ENCODE measurements at places on chromosomes 7 and 10.
A peak's percentile ranks its signal among the peaks of the same experiment; 100 is the strongest.

DNA sequence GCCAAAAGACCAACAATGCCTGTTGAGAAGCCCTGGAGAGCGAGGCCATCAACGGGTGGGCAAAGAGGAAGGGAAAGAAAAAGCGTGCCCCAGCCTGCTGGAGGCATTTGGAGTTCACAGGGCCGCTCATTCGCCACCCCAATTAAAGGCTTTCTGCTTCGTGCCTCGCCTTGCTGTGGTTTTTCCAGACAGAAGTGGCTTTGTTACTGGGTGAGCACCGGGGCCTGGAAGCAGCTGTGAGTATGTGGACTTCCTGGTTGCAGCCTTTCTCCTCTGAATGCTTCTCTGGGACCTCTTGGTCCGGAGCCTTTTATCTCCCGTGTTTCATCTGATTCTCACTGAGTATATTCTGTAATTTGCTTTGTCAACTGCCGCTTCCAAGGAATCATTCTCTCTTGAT, 118.1 kb upstream of the EGR2 start:
- DNase-seq, result peak; percentile 43

GRCh38 chr10:132077091-132077490, 11.3 kb downstream of the JAKMIP3 start:
- peak; percentile 0 for DNase-seq

GRCh38 chr7:35241884-35242283, 12.0 kb downstream of the TBX20 start:
- DNase-seq, result peak; percentile 14

- DNase-seq, result no peak
Measured at GRCh38 chr10:69732147-69732825, 69.4 kb upstream of the COL13A1 start.

GRCh38 chr7:108067844-108068243, 62.3 kb downstream of the LAMB4 start:
- DNase-seq, result no peak

GRCh38 chr7:4227105-4228010, 454.7 kb upstream of the FOXK1 start:
- no peak for DNase-seq

GRCh38 chr10:38003588-38003987, 6.9 kb upstream of the ZNF33A start:
- no peak for DNase-seq

DNA sequence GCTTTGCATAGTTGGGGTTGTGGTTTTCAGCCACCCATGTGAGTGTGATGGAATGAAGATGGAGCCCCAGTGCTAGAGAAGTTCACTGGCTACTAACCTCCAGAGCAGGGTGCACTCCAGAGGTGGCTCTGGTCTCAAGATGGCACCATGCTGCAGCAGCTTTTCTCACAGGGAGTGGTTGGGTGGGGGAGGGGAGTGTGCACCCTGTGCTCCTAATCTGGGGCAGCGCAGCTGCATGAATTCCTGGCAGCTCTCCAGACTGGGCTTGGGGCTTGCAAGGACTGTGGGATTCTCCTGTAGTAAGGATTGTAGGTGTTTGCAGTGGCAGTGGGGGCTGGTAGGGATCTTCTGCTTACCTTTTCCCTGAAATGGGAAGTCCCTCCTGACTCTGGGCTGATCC, 23.7 kb downstream of the PHTF2 start:
- DNase-seq, result no peak

DNA sequence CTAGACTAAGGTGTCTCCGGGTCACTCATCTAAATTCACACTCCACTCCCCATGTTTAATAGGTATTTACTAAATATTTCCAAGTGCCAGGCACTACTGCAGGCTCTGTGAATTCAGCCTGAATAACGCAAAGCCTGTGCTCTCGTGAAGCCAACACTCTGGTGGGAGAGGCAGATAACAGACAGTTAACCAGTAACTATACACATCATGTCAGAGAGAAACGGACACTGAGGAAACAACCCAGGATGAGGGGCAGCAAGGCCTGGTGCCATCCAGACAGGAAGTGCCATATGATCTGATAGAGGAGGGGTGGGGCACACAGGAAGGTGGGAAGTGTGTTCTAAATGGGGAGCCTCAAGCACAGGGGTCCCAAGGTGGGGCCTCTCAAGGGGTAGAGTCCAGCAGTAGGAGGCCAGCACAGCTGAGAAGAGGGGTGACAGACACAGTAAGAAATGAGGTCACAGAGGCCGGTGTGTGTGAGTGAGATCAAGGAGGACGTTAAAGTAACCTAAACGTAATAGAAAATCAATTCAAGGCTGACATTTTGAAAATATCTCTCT, 85.3 kb downstream of the LARP4B start:
- DNase-seq, result no peak

DNA sequence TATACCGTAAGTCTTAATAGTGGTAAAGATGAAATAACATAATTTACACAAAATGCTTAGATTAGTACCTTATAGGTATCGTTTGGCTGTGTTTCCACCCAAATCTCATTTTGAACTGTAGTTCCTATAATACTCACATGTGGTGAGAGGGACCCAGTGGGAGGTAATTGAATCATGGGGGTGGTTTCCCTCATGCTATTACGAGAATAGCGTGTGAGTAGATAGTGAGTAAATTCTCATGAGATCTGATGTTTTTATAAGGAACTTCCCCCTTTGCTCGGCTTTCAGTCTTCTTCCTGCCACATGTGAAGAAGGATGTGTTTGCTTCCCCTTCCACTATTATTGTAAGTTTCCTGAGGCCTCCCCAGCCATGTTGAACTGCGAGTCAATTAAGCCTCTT, 426.3 kb upstream of the POT1 start:
- peak; percentile 22 for DNase-seq

- no peak for DNase-seq
Measured at GRCh38 chr10:129090618-129091366, 376.2 kb upstream of the MGMT start.

DNA sequence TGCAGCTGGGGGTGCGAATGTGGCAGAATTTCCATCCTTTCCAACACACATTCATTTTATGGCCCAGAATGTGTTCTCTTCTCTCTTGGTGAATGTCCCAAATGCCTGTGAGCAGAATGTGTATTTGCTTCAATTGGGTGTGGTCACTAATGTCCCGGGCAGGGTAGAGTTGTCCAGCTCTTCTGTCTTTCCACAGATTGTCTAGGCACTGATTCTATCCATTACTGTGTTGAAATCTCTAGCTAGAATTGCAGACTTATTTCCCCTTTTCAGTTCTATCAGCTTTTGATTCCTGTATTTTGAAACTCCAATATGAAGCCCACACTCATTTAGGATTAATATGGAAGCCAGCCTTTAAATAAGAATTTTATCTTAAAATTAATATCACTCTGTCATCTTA, 14.0 kb upstream of the AKR1E2 start:
- DNase-seq, result no peak

DNA sequence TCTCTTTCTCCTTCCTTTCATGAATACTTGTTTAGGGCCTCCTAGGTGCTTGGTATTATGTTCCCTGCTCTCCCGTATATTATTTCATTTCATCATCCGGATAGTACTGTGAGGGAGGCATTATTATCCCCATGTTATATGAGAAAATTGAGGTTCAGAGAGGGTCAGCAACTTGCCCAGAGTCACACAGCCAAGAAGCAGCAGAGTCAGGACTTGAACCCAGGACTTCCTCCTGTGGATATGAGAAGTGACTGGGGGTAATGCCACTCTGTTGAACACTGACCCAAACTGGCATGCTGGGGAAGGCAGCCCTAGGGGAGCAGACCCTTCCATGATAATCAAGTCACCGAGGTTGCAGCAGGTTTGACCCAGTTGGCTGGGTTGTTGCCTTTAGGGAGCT, 8.2 kb upstream of the SFRP5 start:
- DNase-seq, result no peak

GRCh38 chr10:17056781-17057428, 72.7 kb downstream of the CUBN start:
- DNase-seq, result no peak

DNA sequence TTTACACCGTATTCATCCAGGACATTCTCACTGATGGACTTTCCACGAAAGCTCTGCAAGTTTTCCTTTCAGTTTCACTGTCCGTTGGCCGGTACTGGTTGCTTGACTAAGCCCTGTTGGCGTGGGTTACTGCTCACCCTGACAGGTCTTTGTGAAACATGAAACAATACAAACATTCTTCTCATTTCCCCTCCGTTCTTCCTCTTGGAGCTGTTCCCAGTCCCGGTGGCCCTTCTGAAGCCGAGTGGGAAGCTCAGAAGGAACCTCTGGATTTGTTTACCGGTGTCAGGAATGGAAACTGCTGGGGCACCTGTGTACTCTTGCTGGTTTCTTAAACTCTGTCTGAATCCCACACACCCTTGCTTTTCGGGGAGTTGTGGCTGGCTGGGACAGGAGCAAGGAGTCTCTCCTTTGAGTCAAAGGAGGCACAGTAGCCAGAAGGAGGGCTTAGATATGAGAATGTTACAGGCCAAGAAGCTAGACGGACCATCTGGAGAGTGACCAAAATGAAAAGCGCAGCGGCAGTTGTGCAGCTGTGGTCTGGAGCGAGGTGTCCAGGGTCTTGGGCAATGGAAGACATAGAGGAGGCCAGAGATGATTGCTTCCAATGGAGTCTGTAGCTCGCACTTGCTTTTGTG, 45.7 kb downstream of the LYZL2 start:
- peak; percentile 85 for DNase-seq

DNA sequence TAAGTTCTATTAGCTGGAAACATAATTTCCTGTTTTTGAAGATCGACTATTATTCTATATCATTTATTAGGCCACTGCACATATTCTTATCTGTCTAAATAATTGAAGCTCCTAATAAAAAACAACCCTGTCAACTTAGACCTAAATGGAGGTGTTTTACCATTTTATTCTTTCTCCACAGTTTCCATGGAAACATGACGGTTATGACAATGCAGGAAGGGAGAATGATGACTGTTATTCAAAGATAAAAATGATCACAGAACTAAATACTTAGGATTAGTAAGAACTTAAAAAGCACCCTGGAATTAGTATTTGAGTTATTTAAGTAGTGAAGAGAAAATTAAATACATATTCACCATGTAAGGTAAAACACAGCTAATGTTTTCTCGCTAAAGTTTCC, 119.9 kb upstream of the DKK1 start:
- no peak for DNase-seq

GRCh38 chr7:90155206-90155605, 937 bp downstream of the STEAP1 start:
- no peak for DNase-seq

- DNase-seq, result no peak
Measured at GRCh38 chr10:3265088-3265487, 92.5 kb upstream of the PITRM1 start.

DNA sequence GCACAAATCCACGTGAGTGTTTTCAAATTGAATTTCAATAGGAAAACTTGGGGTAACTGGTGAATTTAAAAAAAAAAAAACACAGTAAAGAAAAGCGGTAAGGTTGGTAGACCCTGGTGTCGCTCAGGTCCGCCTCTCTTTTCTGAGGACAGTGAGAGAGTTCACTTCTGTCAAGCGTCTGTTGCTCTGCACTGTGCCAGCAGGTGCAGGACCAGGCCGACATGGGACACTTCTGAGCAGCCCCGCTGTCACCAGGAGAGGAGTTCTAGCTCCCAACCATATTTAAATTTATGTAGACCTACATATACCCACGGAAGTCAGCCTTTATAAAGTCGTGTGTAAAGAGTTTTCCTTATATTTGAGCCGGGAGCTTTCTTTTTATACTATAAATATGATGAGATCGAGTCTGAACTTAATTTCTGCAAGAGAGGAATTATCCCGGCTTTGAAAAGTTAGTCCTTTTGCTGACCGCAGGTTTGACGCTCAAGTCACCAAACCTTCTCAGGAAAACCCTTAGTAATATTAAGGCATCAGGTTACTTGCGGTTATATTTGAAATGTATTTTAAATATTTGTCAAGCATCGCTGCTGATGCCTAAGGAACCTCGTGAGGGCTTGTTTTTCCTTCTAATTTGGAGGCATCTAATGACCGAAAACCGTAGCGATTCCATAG, 531 bp downstream of the IKZF1 start:
- DNase-seq, result peak; percentile 45

- no peak for DNase-seq
Measured at GRCh38 chr10:129712000-129712399, 245.0 kb downstream of the MGMT start.

DNA sequence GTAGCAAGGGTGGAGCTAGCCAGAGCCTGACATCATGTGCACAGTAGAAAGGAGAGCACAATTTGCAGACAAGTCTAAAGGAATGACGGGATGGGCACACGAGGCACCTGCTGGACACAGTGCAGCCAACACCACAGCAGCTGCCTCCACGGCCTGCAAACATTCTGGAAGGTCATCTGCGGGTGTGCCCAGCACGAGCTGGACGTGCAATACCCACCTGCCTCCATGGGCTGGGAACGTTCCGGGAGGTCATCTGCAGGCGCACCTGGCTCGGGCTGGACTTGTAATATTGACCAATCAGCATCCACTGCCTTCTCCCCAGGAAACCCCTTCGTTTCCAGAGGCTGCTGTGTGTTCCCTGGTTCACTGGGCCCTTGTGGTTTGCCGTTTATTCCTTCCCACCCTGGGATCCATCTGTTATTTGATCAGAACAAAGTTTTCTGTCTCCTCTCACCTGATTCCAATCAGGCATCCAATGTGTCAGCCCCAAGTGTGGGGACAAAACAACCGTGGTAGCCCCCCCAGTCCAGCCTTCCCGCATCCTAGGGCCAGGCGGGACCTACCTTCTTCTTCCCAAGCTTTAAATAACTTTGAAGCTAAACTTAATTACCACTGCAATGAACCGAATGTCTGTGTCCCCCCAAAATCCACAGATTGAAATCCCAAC, 243.4 kb upstream of the PPP2R2D start:
- DNase-seq, result peak; percentile 20

- DNase-seq, result no peak
Measured at GRCh38 chr7:54955696-54956420, 63.0 kb upstream of the EGFR start.

- DNase-seq, result no peak
Measured at GRCh38 chr10:63664341-63664885, 143.2 kb downstream of the REEP3 start.

DNA sequence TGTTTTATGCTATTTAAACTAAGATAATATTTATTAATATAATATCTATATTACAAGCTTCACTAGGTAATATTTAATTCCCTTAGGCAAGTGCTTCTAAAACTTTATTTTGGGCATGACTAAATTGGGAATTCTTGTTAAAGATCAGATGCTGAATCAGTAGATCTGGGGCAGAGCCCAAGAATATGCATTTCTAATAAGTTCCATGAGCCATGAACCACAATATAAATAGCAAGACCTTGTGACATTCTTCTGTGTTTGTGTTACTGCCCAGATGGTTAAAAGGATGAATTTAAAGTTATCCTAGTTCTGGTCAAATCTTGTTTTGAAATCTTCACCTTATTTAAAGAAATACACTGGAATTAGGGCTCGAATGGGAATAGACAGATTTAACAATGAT, 258.4 kb upstream of the CACNA2D1 start:
- DNase-seq, result no peak

DNA sequence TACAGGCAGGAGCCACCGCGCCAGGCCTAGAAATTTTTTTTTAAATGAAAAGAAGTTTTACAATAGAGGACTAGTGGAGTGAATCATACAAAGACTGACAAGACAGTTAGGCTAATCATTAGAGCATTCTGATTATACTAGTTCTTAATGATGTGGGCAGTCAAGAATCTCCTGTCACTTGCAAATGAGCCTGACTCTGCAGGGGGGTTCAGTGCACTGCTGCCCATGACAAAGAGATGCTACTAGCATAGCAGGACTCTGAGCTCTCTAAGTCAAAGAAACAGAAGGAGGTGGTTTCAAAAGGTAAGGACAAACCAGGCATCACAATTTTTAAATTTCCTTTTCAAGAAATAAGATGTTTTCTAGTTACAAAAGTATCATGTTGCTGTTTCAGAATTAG, 59.0 kb downstream of the CCDC6 start:
- no peak for DNase-seq
